ENCODE measurements at places on chromosomes 2 and 18.

- DNase-seq: no peak
Measured at GRCh38 chr2:216827073-216827720, 32.7 kb downstream of the TNP1 start.

- no peak for DNase-seq
Measured at GRCh38 chr2:201855356-201855755, 49.0 kb downstream of the CDK15 start.

DNA sequence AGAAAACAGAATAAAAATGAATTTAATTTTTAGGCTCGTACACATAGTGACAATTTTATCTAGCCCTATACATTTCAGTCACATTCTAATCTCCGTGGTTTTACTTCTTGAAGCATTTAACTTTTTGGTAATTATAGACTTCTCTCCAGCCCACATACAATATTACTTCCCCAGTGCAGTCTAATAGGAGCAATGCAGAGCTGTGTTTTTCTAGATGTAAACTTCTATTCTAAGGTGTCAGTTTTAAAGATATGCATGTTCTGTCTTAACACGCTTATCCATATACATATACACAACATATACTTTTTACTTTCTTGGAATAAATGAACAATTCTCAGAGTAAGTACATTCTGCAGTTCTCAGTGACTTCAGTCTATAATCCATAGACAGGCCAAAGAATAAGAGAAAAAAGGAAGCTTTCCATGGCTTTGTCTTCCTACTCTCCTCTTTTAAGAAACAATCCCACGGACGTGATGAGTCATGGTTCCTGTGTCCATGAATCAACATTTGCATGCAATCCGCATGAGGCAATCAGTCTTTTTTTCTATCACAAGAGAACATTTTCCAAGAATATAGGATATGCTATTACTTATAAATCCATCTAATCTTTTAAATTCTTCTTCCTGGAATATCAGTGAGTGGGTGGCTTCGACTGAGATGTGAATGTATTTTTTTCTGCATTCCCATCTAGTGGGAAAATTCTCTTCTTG is 42.8 kb downstream of the CCDC102B start:
- no peak for DNase-seq

GRCh38 chr2:121665504-121665903 is 16.2 kb upstream of the CLASP1 start:
- no peak for DNase-seq

- no peak for DNase-seq
Measured at GRCh38 chr2:167013227-167013626, 124.9 kb downstream of the XIRP2 start.

GRCh38 chr18:23237524-23238151 is 102.4 kb downstream of the CABLES1 start:
- no peak for DNase-seq

DNA sequence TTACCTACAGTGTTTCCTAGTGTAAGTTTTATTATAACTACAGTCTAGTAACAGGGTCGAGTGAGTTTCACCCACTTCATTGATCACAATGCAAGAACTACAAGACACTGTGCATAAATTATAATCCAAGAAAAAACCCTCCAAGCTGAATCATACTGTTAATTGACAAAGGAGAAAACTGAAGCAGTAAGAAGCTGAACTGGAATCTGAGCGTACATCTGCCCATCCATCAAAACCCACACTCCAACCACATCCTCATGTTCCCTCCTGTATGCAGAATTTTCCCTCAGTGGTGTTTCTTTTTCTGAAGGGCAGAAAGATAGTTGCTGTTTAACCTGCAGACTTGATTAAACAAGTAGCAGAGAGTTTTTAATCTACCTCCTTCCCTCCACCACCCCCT is 49.5 kb upstream of the KIDINS220 start:
- no peak for DNase-seq

DNA sequence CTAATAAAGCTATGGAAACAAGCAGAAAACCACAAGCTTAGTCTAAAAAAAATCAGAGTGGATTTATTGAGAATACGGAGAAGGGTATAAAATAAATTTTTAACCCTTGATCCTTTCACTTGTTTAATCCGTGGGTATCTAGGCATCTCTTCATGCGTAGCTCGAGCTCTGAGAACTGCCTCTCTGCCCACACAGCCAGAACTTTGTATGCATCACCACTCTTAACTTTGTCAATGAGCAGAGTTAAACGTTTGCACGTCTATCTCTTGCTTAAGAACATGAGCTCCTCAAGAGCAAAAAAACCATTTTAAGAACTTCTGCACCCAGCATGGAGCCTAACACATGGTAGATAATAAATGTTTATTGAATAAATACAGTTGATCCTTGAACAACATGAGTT is 26.9 kb upstream of the TANK start:
- DNase-seq: no peak

GRCh38 chr2:203817147-203817546 is 50.4 kb upstream of the CTLA4 start:
- DNase-seq: no peak

DNA sequence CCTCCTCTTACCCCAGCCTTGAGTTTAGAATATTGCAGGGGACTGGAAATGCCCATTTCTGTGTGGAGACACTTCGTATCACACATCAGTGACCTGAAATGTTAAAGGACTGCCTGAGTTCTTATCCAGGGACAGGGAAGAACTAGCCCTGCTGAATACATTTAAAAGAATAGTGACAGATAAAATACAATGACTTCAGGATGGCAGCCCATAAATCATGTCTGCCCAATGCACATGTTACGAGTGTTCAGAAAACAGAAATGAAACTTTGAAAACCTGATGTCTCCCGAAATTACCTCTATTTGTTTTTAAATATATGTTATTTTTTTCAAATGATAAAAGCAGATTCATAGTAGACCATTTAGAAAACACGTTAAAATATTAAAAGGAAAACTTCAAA is 22.3 kb upstream of the RAB12 start:
- DNase-seq: no peak

GRCh38 chr2:86671337-86671981 is 47.8 kb upstream of the RNF103 start:
- no peak for DNase-seq

DNA sequence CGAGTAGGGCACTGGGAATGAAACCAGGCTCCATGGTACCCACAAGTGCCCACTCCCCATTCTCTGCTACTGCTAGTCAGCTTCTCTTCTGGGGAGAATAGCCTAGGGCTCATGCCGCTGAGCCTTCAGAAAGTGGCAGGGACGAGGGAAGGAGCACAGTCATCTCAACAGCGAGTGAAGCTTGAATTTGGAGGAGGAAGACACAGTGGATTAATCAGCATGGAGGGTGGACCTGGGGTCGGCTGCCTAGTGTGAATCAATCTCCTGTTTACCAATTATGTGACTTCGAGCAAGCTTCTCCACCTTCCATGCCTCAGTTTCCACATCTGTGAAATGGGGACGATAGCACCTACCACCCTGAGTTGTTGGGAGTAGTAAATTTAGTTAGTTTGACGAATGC is 157.0 kb downstream of the SEPTIN10 start:
- no peak for DNase-seq

- no peak for DNase-seq
Measured at GRCh38 chr2:9905413-9905812, 46.1 kb upstream of the GRHL1 start.

DNA sequence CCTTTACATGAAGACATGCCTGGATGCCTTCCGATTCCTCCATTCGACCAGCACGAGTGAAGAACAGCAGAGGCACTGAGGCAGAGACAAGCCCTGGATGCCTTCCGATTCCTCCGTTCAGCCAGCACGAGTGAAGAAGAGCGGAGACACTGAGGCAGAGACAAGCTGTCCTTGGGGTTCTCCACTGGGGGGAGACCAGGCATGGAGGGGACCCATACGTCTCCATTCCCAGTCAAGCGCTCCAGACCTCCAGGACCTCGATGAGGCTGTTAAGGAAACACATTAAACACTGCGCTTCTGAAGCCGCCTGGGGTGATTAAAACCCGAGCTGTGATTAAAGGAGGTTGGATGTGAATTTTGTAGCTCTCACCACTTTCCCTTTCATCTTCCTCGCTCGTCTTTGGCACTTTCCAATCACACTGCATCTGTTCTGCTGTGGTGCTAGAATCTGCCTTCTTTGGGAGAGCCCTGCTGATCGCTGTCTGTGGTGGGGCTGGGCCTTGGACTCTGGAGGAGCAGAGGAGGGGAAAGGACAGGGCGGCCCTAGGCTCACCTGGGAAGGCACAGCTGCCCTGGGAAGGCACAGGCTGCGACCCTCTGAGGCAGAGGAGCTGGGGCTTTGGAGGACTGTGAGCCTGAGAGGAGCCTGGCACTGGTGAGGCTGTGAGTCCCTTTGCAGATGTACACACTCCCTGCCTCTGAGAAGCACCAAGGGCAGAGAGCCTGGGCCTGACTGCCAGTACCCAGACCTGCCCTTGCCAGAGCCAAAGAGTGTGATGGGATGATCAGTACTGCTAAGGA is 463.1 kb upstream of the HS6ST1 start:
- DNase-seq: no peak

DNA sequence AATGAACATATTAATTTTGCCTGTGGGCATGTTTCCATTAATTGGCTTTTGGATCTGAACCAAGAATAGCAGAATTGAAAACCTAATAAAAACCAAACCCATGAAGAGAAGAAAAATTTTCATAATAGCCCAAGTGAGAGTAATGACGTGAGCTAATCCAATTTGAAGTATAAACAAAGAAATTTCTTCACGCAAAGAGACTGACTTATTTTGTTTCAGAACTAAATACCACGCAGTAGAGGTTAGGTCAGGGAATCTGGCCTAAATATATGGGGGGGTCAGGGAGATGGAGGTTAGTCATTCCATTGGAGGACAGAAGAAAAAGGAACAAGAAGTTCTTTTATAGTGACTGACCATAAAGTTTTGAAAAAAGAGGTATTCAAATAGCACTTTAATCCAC is 94.1 kb upstream of the CYP1B1 start:
- no peak for DNase-seq

DNA sequence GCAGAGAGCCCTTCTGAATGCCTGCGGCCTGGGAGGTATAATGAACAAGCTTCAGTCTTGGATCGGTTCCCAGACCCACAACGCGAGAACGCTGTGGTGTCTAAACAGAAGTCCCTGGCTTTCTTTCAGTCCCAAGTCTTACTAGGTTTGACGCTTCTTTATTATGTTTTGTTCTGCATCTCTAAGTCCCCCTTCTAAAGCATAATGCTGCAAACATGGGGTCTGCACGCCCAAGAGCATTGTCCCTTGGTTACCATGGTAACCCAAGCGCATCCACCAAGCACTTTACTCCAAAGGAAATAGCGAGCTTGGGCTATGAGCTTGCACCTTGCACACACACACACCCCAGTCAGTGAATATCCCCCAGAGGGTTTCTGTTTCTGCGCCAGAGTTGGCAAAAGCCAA is 193.7 kb downstream of the INO80D start:
- DNase-seq: no peak

Data from CMK (cell line).